CD4-positive, alpha-beta T cell treated with Interleukin-15 for 4 hours (primary cell): ENCODE measurements at places on chromosomes 2 and 18.

GRCh38 chr2:201830666-201831065 lies 24.3 kb downstream of the CDK15 start:
- DNase-seq, result no peak

- DNase-seq, result no peak
These were observed 24.2 kb downstream of the RPL31 start for GRCh38 chr2:101026253-101026701.

GRCh38 chr18:834082-834720 lies 22.2 kb upstream of the YES1 start:
- no peak for DNase-seq

DNA sequence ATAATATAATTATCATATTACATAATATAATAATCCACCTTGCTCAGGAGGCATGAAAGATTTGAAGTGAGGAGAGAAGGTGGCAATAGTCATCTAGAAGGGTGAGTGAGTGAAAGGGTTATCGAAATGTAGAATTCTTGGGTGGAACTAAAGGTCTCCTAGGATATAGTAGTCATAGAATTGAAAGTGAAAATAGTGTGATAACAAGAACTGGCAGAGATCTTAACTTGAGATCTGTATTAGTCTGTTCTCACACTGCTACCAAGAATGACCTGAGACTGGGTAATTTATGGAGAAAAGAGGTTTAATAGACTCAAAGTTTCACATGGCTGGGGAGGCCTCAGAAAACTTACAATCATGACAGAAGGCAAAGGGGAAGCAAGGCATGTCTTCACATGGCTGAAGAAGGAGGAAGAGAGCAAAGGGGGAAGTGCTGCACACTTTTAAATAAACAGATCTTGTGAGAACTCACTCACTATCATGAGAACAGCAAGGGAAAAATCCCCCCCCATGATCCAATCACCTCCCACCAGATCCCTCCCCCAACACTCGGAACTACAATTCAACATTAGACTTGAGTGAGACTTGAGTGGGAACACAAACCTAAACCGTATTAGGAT lies 351.5 kb downstream of the NR4A2 start:
- DNase-seq, result no peak
